ENCODE measurements at places on chromosomes 1 and 21.

- no peak for DNase-seq
Observed at GRCh38 chr21:29511096-29511495, 212.4 kb downstream of the BACH1 start.

GRCh38 chr21:44657635-44658540 is at the start of gene KRTAP12-3:
Gene KRTAP12-3 (plus strand): TSS chr21:44657932. CDS start chr21:44657980, 48 bp downstream.
- DNase-seq: no peak

DNA sequence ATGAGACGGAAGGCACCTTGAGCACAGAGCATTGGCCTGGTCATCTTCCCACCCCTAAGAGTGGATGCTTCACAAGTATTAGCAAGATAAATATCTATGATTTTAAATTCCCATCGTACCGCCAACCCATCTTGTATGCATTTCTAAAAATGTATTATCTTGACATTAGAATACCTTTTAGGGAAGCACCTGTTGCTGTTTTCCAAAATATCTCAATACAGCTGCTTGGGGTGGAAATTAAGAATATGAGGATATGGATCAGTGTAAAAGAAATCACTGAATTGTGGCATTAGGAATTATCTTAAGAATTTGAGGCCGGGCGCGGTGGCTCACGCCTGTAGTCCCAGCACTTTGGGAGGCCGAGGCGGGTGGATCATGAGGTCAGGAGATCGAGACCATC is 166.3 kb downstream of the ETS2 start:
- no peak for DNase-seq

GRCh38 chr1:109649491-109649914 is 6.4 kb upstream of the GSTM4 start:
- DNase-seq: peak; percentile 61

DNA sequence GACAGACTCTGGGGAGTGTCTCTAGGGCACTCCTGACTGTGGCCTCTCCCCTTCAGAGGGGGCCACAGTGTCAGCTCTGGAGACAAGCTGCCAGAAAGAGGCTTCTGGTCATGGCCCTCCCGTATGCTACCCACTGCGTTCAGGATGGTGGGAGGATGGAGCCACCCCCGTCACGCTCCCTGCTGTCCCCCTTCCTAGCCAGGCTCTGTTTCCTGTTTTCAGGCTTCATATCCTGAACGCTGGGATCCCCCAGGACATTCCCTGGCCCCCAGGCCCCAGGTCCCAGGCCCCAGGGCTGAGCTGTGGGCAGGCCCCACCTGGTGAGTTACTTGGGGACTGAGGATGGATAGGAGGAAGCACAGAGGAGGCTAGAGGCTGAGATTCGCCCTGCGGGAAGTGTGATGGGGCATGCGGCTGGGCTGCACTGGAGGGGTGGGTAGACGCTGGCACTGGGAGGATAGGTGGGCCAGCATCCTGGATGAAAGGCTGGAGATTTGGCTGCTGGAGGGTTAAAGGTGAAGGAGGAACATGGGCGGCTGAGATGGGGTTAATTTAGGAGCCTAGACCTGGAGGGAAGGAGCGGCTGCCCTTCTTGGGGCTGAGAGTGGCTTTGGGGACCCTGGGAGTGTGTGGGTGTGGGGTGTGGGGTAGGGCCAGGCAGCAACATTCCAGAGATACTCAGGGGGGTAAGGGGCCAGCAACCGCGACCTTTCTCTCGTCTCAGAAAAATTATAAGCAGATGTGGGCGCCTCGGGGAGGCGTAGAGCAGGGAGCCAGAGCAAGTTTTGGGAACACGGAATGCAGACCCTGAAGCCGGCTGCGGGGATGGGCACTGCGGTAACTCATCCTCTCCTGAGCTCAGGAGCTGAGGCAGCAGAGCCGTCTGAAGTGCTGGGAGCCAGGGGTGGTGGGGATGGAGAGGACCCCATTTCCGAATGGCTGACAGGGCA is 8.7 kb downstream of the PEAR1 start:
- DNase-seq: peak; percentile 77

DNA sequence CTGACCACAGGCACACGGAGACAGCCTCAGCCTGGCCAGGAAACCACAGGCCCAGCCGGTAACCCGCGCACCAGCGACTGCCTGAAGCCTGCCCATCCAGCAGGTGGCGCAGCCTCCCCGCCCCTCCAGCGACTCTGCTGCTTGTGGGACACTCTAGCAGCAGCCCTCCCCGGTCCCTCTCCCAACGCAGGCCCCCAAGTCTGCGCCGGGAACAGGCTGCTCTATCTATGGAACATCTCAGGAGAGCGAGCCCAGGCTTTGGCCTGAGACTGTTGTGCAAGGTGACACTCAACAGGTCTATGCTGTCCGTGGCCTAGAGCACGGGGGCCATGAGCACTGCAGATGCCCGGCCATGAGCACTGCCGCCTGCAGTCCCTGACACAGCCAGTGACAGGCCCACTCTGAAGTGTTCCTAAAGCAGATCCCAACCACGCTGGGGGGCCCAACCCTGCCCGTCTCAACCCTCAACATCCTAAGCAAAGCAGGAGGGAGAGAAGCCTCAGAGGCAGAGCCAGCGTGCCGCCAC is 28.4 kb downstream of the WDR4 start:
- peak; percentile 12 for DNase-seq

- DNase-seq: no peak
Observed at GRCh38 chr1:13628711-13629110, 45.1 kb downstream of the PDPN start.

GRCh38 chr1:21283524-21283923 is 6.7 kb downstream of the ECE1 start:
- no peak for DNase-seq

GRCh38 chr1:206608108-206608698 is 4.1 kb downstream of the EIF2D start:
- peak; percentile 39 for DNase-seq

DNA sequence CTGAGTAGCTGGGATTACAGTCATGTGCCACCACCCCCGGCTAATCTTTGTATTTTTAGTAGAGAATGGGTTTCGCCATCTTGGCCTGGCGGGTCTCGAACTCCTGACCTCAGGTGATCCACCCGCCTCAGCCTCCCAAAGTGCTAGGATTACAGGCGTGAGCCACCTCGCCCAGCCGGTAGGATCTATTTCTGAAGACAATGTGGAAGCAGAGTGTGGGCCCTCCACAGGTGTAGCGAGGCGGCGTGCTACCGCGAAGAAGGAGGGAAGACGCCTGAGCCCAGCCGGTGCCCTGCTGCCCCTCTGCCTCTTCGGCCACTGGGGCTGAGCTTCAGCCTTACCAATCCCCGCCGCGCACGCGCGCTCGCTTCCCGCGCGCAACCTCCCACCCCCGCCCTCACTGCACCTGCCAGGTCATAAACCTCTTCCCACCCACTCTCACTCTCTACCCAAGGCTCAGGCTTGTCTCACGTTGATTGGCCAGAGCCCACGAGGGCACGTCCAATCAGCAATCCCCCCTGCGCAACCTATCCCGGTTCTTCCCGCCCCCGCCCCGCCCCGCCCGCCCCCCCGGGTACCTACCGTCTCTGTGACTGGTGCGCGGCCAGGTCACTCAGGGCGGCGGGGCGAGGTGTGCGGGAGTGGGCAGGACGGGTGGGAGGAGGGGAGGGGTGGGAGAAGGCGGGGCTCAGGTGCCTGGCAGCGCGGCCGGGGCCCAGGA is 409 bp upstream of the HOOK1 start:
- no peak for DNase-seq
